Karpas-422 (cell line): ENCODE measurements at places on chromosomes 11 and 22. TPM values are rescaled to one million over a fixed set of nuclear protein-coding genes. Genes with fewer than 3 reads are reported as not detected.

GRCh38 chr11:78310500-78310909 is 107.1 kb downstream of the GAB2 start:
- peaks cover 13% of the 10 kb centered on the region for H3K4me1 ChIP-seq
- DNase-seq, result no peak
- H3K36me3 ChIP-seq, result no peaks in the 10 kb centered on the region
- no peaks in the 10 kb centered on the region for H3K27me3 ChIP-seq

GRCh38 chr22:48315439-48316256 is 1512.0 kb downstream of the BRD1 start:
- peaks cover 4% of the 10 kb centered on the region for H3K4me1 ChIP-seq
- H3K27me3 ChIP-seq, result 0 out of 2 replicates have a peak, but pooled peaks cover 4% of the 10 kb centered on the region
- no peak for DNase-seq
- H3K27ac ChIP-seq, result no peak overlapping the region
- H3K4me3 ChIP-seq, result no peak overlapping the region
- no peaks in the 10 kb centered on the region for H3K36me3 ChIP-seq

CHCHD10 gene
- 115 and 220 TPM in 2 replicates for total RNA-seq

DNA sequence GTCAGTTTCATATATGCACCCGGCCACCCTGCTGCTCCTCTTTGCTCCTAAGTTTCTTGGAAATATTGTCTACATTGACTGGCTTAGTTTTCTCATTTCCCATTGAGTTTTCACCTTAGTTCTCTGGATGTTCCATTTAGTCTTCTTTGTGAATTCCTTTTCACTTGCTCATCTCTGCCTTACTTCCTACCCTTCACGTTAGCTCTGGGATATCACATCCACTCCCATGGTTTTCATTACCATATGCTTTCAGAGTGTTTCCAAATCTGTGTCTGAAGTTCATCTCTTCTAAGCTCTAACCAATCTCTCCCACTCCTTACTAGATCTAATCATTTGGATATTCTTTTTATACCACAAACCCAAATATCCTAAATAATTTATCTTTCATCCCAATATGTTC is 226.4 kb downstream of the FAM76B start:
- H3K36me3 ChIP-seq, result no peaks in the 10 kb centered on the region
- no peak overlapping the region for H3K4me3 ChIP-seq
- no peaks in the 10 kb centered on the region for H3K27me3 ChIP-seq
- no peaks in the 10 kb centered on the region for H3K4me1 ChIP-seq

PKP3 gene
- total RNA-seq, result 0.76 TPM in 1 of 2 replicates, not detected in the other

GRCh38 chr11:86916330-86916729 is 38.9 kb downstream of the FZD4 start:
- H3K36me3 ChIP-seq, result no peaks in the 10 kb centered on the region
- no peak overlapping the region for H3K27ac ChIP-seq

GRCh38 chr11:92657226-92657625 is 312.2 kb upstream of the MTNR1B start:
- H3K4me1 ChIP-seq, result no peaks in the 10 kb centered on the region
- peaks cover 5% of the 10 kb centered on the region; the same call in 1 of the 2 replicates for H3K27me3 ChIP-seq
- no peak overlapping the region for H3K4me3 ChIP-seq
- DNase-seq, result no peak

OR5AP2 gene
- not detected in 2 replicates for total RNA-seq

FAM111B gene
- 10.7 and 19.9 TPM in 2 replicates for total RNA-seq

TMPRSS6 gene
- not detected in 2 replicates for total RNA-seq

SNU13 gene
- total RNA-seq, result 148 and 185 TPM in 2 replicates

- no peak overlapping the region; the same call in 1 of the 2 replicates for H3K4me3 ChIP-seq
- H3K27me3 ChIP-seq, result no peaks in the 10 kb centered on the region
- no peak overlapping the region for H3K27ac ChIP-seq
- DNase-seq, result no peak
- peaks cover 37% of the 10 kb centered on the region for H3K4me1 ChIP-seq
Observed at GRCh38 chr22:38873469-38874411, 1.7 kb upstream of the CBX6 start.

- no peak overlapping the region for H3K27ac ChIP-seq
- peaks cover 5% of the 10 kb centered on the region; the same call in 1 of the 2 replicates for H3K27me3 ChIP-seq
- no peaks in the 10 kb centered on the region for H3K36me3 ChIP-seq
- H3K4me1 ChIP-seq, result no peaks in the 10 kb centered on the region
- no peak for DNase-seq
- H3K4me3 ChIP-seq, result no peak overlapping the region
Observed at GRCh38 chr11:92687724-92688123, 281.7 kb upstream of the MTNR1B start.

DNA sequence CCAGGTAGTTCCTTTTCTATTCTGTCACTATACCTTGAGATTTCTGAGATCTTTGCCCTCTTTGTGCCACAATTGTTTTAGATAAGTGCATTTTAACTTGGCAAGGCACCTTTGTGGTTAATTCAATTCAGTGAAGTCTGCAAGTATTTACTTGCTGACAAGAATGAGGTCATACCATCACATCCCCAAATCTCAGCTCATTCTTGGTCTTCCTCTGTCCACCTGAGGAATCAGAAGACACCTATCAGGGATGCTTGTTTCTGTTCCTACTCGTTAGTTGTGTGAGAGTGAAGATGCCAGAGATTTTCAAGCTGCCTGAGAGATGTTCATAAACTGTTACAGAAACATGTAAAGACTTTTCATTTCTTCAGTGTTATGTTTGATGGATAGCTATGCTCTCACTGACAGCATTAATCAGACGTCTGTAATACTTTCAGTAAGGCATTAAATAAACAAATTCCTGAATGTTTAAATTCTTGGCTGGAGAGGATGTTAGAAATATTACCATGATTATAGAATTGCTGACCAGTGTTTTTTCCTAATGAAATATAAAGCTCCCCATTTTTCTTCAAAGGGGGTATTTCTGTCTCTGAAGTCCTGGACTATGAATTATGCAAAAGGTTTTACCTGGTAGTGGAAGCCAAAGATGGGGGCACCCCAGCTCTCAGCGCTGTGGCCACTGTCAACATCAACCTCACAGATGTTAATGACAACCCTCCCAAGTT is 135.0 kb upstream of the MTNR1B start:
- no peaks in the 10 kb centered on the region for H3K36me3 ChIP-seq
- no peak overlapping the region for H3K4me3 ChIP-seq
- no peak overlapping the region for H3K27ac ChIP-seq
- peaks cover 15% of the 10 kb centered on the region for H3K4me1 ChIP-seq
- no peak for DNase-seq

DNA sequence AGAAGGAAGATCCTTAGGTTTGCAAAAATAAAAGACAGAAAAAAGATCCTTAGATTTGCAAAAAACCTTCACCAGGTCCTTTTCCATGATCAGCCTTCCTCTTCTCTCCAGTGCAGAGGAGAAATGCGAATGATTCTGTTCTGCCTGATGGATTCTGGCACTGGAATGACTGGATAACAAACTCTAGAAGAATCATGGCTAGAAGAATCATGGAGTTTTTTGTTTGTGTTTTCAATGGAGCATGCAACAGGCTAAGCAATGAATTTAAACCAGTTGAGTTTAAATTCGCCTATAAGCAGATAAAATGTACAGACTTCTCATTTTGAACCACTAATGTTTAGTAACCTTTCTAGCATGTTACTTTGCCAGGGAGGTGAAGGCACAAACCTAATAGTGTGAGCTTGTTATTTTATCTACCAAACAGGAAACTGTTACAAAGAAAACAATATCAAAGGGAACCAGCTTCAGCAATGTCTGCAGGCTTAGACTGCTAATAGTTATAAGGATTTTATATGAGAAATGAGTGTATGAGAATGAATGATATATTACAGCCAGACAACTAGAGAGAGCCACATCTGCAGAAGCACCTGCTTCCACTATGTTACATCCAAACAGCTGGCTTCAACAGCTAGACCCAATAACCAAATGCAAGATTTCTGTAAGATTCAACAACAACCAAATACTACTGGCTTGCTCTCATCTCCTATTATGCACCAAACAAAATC is 64.7 kb upstream of the APOA1 start:
- H3K27me3 ChIP-seq, result no peaks in the 10 kb centered on the region
- no peaks in the 10 kb centered on the region for H3K4me1 ChIP-seq
- no peak overlapping the region for H3K27ac ChIP-seq

- no peaks in the 10 kb centered on the region for H3K36me3 ChIP-seq
- H3K27ac ChIP-seq, result no peak overlapping the region
- H3K4me1 ChIP-seq, result no peaks in the 10 kb centered on the region
- no peaks in the 10 kb centered on the region for H3K27me3 ChIP-seq
- no peak for DNase-seq
Observed at GRCh38 chr22:24584871-24585411, 7.9 kb downstream of the LRRC75B start.
